ENCODE measurements at places on chromosomes 4 and X.

GRCh38 chrX:139194571-139195280 is 335.8 kb upstream of the F9 start:
- no peak for DNase-seq

DNA sequence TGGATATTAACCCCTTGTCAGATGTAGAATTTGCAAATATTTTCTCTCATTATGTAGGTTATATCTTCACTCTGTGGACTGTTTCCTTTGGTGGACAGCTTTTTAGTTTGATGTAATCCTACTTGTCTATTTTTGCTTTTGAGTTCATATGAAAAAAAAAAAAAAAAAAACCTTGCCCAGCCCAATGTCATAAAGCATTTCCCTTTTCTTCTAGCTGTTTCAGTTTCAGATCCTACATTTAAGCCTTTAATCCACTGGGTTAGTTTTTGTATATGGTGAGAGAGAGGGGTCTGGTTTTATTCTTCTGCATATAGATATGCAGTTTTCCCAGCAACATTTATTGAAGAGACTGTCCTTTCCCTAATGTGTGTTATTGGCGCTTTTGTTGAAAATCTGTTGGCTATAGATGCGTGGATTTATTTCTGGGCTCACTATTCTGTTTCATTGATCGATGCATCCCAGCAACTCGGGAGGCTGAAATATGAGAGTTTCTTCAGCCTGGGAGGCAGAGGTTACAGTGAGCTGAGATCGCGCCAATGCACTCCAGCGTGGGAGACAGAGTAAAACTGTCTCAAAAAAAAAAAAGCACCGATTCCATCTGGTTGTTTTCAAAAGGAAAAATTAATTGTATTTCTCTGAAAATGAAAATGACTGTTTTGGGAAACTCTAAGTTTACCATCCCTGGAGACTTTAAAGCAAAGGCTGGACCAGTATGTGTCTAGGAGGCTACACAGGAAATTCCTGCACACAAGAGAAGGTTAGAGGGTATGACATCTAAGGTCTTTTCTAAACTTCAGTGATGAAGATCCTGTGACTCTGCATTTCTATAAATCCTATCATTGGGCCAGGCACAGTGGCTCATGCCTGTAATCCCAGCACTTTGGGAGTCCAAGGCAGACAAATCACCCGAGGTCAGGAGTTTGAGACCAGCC is 35.6 kb downstream of the STEEP1 start:
- no peak for DNase-seq

DNA sequence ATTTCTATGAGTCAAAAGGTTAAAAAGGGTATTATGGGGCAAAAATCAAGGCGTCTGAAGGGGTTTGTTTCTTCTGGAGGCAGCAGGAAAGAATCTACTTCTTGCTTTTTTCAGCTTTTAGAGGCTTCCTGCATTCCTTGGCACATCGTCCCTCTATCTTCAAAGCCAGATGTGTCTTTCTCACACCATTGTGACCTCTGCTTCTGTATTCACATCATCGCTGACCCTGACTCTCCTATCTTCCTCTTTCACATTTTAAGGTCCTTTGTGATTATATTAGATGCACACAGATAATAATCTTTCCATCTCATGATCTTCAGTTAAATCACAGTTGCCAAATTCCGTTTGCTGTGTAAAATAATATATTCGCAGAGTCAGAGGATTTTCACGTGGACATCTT is 112.7 kb downstream of the PPP4R3C start:
- DNase-seq = no peak

GRCh38 chr4:77703666-77704065 is 98.0 kb downstream of the CXCL13 start:
- no peak for DNase-seq

DNA sequence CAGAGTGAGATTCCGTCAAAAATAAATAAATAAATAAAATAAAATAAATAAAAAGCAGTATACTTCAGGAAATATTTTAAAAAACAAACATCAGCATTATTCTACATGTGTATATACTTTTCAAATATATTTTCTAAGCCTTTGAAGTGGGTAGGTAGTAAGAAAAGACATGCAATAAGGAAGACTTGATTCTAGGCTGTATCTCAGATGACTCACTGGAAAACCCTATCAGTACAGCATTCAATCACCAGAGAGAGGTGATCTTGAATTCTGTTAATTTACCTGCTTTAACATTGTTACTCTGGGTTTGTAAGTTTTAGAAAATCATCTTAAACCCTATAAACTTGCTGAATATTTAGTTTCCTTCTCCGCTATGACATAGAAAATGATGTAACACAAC is 106.6 kb upstream of the NAP1L5 start:
- DNase-seq = no peak

DNA sequence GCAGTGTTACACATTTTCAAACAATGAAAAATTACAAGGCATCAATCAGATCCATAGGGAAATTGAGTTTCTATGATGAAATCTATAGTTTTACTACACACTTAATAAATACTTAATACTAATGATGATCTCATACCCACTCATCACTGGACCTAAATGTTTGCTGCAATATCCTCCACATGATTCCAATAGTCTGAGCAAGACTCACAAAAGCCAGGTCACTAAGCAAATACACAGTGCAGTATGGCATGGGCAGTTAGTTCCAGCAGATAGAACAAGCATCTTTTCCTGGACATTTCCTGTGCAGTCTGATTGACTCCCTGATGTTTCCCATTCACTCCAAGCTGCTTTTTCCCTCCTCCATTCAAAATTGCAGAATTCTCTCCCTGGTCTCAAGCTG is 109.0 kb upstream of the ATOH1 start:
- no peak for DNase-seq

GRCh38 chr4:53616219-53616618 is 24.9 kb upstream of the LNX1 start:
- no peak for DNase-seq

GRCh38 chr4:168451331-168451730 is 29.0 kb downstream of the DDX60L start:
- DNase-seq = no peak

GRCh38 chr4:183797445-183798300 is 107.4 kb upstream of the STOX2 start:
- DNase-seq = no peak

DNA sequence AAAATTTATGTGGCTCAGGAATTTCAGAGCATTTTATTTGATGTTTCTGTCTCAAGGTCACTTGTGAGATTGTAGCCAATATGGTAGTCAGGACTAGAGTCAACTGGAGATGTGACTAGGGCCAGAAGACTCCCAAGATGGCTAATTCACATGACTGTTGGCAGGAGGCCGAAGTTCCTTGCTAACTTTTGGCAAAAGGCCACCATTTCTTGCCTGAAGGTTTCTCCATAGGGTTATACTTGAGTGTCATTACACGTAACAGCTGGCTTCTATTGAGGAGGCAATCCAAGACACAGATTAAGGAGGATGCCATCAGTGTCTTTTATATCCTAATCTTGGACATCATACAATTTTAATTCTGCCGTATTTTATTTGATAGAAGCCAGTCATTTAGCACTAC is 162.3 kb upstream of the MAOA start:
- DNase-seq = no peak

- DNase-seq = no peak
These were observed 136.4 kb upstream of the QRFPR start for GRCh38 chr4:121517241-121517640.

GRCh38 chr4:183858011-183858615 is 47.0 kb upstream of the STOX2 start:
- no peak for DNase-seq

- no peak for DNase-seq
These were observed 224.9 kb downstream of the KIT start for GRCh38 chr4:54882616-54883015.

GRCh38 chr4:147610686-147611085 is 6.5 kb upstream of the TMEM184C start:
- DNase-seq = no peak

- peak; percentile 31 for DNase-seq
These were observed 13.8 kb downstream of the FHDC1 start for GRCh38 chr4:152949930-152950329.

DNA sequence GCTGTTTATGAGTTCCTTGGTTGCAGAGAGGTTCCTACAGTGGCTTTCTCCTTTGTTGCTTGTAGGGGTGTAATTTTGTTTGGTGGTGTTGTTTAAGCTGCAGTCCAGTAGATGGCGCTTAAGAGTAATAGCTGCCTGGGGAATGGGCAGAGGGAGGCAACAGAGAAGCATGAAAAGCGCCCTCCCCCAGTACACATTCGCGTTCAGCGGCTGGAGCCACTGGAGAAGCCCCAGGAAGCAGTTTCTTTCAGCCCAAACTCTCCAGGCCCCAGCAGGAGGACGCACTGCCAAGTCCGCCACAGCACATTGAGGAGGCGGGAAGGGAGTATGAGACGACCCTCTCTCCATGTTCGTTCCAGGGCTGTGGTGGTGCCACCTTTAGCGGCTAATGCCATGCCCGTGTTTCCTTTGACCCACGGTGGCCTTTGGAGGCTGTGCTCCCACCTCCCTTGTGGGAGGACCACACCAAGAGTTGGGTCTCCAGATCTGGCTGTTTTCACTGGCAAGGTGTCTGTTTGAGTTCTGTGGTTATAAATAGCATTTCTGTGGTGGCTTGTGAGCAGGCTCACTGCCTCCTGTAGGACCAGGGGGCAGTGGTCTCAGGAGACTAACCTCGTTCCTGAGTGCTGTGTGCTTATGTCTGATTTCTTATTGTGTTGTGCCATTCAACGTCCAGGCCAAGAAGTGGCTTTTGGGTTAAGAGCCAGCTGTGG is 252.3 kb downstream of the ARHGAP10 start:
- peak; percentile 44 for DNase-seq
